ENCODE measurements at places on chromosomes 5 and 9.

GRCh38 chr9:136903041-136903554, 16.8 kb downstream of the TRAF2 start:
- no peak for DNase-seq

- DNase-seq: no peak
Measured at GRCh38 chr9:21974722-21975409, 19.3 kb downstream of the CDKN2A start.

DNA sequence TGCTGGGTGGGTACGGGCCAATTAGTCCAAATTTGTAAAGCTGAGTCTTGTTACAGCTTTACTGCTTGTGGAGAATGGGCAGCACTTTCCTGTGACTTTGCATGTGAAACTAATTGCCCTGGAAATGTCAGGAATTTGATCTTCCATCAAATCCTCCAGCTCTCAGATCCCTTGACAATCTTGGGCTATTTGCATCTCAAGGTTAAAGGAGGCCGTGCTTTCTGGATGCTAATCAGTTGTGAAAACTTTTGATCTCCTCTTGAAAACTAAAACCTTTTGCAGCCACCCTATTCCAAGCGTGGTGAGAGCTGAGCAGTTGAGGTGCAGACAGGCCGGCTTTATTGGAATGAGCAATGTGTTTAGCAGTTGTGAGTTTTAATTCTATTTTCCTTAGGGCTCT, 68.0 kb upstream of the CLINT1 start:
- no peak for DNase-seq

DNA sequence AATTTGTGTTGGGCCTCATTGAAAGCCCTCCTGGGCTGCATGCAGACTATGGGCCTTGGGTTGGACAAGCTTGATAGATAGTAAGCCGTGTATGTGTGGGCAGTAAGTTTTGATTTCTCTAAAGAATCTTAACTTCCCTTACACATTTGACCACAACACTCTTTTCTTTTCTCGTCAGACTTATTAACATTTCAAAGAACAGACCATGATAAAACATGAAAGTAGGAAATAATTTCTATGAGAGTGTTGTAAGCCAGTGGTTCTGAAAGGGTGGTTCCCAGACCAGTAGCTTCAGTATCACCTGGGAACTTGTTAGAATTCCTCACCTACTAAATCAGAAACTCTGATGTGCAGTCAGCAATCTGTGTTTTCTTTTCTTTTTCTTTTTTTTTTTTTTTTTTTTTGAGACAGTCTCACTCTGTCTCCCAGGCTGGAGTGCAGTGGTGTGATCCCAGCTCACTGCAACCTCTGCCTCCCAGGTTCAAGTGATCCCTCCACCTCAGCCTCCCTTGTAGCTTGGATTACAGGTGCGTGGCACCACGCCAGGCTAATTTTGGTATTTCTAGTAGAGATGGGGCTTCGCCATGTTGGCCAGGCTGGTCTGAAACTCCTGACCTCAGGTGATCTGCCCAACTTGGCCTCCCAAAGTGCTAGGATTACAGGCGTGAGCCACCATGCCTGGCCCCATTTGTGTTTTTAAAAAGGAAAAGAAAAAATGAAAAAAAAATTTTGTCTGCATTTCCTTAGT, 20.0 kb upstream of the GCNT1 start:
- no peak for DNase-seq

DNA sequence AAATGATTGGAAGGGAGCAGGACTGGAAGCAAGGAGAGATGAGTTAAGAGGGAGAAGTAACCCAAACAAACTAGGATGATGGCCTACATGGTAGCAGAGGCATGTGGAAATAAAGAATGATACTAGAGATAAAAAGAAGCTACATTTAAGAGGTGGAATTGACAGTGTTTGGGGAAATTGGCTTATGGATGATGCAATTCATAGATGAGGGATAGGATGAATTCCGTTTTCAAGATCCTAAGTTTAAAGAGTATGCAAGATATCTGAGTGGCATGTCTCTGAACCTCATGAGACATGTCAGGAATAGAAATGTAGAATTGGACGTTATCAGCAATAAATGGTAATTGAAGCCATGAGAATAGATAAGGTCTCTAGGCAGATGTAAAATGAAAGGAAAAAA, 73.6 kb downstream of the RPS23 start:
- DNase-seq: no peak

GRCh38 chr9:108271236-108271635, 584.5 kb downstream of the ACTL7B start:
- no peak for DNase-seq

GRCh38 chr5:114789773-114790402, 379.8 kb downstream of the TRIM36 start:
- no peak for DNase-seq

GRCh38 chr9:86763791-86764190, 183.5 kb downstream of the GAS1 start:
- DNase-seq: no peak

- DNase-seq: no peak
Measured at GRCh38 chr5:181203777-181204112, 1.3 kb downstream of the TRIM7 start.

- no peak for DNase-seq
Measured at GRCh38 chr5:154652746-154653417, 102.3 kb upstream of the LARP1 start.

GRCh38 chr5:72605632-72606031, 98.4 kb upstream of the ZNF366 start:
- no peak for DNase-seq

Data from cortex of kidney (tissue), 1 donor.